Activated CD4-positive, alpha-beta memory T cell treated with anti-CD3 and anti-CD28 coated beads, Interleukin-2, amount 10 ng/mL, durations not matched to agents 7 days and 5 days (primary cell): ENCODE measurements at places on chromosomes 5 and 9.

- no peak for DNase-seq
Observed at GRCh38 chr9:93557366-93558137, 18.8 kb upstream of the PHF2 start.

- DNase-seq, result no peak
Observed at GRCh38 chr9:6686396-6686795, 40.9 kb upstream of the GLDC start.

GRCh38 chr9:86413971-86414880 is 60.0 kb upstream of the TUT7 start:
- no peak for DNase-seq

DNA sequence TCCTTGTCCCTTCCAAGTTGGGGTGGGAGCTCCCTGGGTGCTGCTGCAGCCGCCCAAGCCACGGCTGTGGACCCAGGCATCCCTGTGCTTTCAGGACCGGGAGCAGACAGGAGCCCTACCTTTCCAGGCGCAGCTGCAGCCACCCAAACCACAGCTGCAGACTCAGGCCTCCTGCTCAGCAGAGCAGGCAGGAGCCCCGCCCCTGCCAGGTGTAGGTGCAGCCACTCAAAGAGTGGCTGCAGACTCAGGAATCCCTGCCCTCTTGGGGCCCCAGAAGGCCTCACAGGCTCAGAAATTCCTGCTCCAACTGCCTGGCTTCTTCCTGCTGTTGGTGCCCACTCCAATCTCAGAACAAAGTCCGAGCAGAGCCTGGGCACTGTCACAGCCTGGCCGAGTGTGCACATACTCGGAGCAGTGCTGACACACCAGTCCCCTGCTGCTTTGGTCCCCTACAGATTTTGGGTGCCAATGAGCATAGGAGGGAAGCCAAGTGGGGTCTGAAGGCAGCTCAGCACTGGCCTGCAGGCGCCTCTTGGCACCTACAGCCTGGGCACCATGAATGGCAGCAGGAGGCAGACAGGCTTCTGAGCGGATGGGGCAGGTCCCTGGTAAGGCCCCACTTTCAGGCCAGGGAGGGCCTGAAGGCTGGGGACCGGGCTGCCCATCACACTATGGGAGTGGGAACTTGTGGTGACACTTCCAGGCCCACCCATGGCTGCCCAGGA is 6.0 kb upstream of the TESK1 start:
- no peak for DNase-seq

GRCh38 chr9:107465467-107466451 is 23.8 kb downstream of the KLF4 start:
- no peak for DNase-seq

DNA sequence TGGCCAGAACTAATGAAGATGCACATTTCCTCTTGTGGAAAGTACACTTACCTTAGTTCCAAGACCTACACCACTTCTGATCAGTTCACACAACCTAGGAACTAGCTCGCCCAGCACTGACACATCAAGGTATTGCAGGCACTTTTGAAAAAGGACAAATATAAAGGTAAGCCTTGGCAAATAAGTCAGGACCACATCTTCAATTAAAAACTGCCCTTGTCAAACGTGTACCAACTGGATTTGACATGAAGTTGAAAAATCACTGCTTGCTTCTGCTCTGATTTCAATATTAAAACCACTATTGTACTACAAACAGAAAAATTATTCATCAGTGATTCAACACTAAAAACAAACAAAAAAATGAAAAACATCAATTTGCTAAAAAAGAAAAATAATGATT is 45.0 kb upstream of the OR2K2 start:
- no peak for DNase-seq

DNA sequence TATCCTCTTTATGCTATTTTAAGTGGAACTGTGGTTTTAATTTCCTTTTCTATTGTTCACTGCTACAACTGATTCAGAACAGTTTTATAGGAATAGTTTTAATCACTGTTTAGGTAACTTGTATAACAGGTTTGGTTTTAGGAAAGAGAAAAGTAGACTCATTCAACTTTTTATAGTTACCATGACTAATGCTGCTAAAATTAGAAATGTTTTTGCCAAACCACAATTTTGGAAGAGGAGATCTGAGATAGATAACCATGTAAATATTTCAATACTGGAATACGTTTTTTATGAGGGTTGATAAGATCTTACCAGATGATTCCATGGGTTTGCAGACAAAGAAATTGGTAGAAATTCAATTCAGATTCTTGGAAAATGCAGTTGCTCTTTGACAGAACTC is 404.6 kb upstream of the ARRDC3 start:
- no peak for DNase-seq
